ENCODE measurements at places on chromosomes 12 and 14.

DNA sequence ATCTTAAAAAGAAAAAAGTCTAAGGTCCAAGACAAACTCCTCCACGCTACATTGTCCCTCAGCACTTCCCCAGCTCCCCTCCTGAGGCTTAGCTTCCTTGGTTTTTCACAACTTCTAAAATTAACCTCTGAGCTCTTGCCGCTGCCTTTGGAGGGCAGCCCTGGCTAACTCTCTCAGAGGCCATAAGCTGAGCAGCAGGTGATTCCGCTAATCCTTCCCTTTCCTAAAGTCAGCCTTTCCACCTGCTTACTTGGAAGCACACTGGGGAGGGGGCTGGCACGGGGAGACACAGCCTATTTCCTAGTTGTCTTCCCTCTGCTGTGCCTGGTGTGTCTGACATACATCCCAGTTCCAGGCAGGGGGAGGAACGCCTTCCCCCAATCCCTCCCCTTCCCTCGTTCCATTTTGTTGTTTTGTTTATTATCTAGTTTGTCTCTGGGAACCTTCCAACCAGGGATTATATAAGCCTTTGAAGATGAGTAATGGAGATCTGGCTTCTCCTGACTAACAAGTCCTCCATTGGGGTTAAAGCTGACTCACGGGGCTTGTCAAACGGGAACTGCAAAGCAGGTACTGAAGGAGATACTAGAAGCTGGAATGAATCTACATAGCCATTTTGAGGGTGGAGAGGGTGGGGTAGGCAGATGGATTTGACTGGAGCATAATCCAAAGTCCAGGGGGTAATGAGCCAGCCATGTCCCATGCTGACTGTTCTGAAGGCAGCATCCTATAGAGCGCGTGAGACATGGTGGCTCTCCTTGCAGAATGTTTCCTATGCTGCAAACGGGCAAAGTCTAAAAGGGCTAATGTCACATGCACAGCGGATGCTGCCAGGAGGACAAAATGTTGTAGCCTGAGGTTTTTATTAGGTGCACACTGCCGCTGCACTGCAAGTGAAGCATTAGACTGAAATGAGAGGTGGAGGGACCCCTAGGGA, 230.8 kb downstream of the FOXN3 start:
- no peaks in the 10 kb centered on the region for H3K27me3 ChIP-seq
- no peak for DNase-seq
- peaks cover 19% of the 10 kb centered on the region for H3K4me1 ChIP-seq
- H3K27ac ChIP-seq, result peak overlapping the region; percentile 65

DNA sequence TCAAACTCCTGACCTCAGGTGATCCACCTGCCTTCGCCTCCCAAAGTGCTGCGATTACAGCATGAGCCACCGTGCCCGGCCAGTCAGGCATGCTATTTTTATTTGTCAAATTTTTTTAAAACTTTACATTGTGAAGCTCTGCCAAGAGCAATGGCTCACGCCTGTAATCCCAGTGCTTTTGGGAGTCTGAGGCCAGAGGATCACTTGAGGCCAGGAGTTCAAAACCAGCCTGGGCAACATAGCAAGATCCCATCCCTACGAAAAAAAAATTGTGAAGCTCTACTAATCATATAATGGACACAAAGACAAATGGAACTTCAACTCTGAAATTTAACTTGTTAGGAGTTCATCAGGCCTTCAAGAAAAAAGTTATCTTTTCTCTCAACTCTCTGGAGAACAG, 1.9 kb downstream of the R3HDM2 start:
- no peak for DNase-seq
- peaks cover 9% of the 10 kb centered on the region for H3K4me1 ChIP-seq
- H3K4me3 ChIP-seq, result no peak overlapping the region
- no peaks in the 10 kb centered on the region for H3K27me3 ChIP-seq
- H3K27ac ChIP-seq, result no peak overlapping the region

GRCh38 chr12:132835076-132836025, 6.7 kb upstream of the GOLGA3 start:
- no peaks in the 10 kb centered on the region for H3K36me3 ChIP-seq
- H3K27me3 ChIP-seq, result no peaks in the 10 kb centered on the region
- no peaks in the 10 kb centered on the region for H3K4me1 ChIP-seq
- H3K4me3 ChIP-seq, result no peak overlapping the region
- no peak for DNase-seq

GRCh38 chr12:22691319-22691718, 66.3 kb downstream of the ETNK1 start:
- no peak for DNase-seq
- H3K27ac ChIP-seq, result no peak overlapping the region
- H3K4me1 ChIP-seq, result no peaks in the 10 kb centered on the region
- no peaks in the 10 kb centered on the region for H3K27me3 ChIP-seq
- H3K36me3 ChIP-seq, result no peaks in the 10 kb centered on the region
- no peak overlapping the region for H3K4me3 ChIP-seq

DNA sequence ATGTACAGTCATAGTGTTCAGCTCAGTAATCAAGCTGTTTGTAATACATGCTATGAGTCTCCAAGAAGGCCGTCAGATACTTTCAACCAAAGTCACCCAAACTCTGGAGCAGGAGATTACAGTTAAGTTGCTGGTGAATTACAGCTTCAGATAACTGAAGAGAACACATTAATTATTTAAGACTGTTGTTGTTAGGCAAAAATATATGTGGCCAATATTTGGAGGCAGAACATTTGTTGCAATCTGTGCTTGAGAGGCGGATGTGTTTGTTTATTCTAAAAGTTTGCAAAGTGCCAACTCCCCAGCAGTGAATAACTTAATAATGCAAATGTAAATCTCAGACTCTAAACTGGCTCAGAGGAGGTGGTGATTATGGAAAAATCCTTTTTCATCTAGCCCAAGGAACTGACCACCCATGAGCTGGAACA, 300.7 kb upstream of the TBX3 start:
- no peak overlapping the region for H3K27ac ChIP-seq
- no peaks in the 10 kb centered on the region for H3K36me3 ChIP-seq
- peak; percentile 37 for DNase-seq

- peaks cover 7% of the 10 kb centered on the region for H3K4me1 ChIP-seq
- H3K4me3 ChIP-seq, result no peak overlapping the region
- DNase-seq, result no peak
- no peaks in the 10 kb centered on the region for H3K27me3 ChIP-seq
These were observed 3.9 kb upstream of the PPP1R12A start for GRCh38 chr12:79938843-79939242.

- no peak overlapping the region for H3K4me3 ChIP-seq
- no peaks in the 10 kb centered on the region for H3K36me3 ChIP-seq
- H3K4me1 ChIP-seq, result no peaks in the 10 kb centered on the region
- no peak overlapping the region for H3K27ac ChIP-seq
- H3K27me3 ChIP-seq, result peaks cover 8% of the 10 kb centered on the region
- no peak for DNase-seq
These were observed 46.0 kb downstream of the TSHR start for GRCh38 chr14:81001447-81001846.

- no peak overlapping the region for H3K27ac ChIP-seq
- H3K4me1 ChIP-seq, result no peaks in the 10 kb centered on the region
- no peak overlapping the region for H3K4me3 ChIP-seq
- H3K27me3 ChIP-seq, result no peaks in the 10 kb centered on the region
- no peak for DNase-seq
These were observed 96.3 kb downstream of the ST8SIA1 start for GRCh38 chr12:22238211-22238610.

DNA sequence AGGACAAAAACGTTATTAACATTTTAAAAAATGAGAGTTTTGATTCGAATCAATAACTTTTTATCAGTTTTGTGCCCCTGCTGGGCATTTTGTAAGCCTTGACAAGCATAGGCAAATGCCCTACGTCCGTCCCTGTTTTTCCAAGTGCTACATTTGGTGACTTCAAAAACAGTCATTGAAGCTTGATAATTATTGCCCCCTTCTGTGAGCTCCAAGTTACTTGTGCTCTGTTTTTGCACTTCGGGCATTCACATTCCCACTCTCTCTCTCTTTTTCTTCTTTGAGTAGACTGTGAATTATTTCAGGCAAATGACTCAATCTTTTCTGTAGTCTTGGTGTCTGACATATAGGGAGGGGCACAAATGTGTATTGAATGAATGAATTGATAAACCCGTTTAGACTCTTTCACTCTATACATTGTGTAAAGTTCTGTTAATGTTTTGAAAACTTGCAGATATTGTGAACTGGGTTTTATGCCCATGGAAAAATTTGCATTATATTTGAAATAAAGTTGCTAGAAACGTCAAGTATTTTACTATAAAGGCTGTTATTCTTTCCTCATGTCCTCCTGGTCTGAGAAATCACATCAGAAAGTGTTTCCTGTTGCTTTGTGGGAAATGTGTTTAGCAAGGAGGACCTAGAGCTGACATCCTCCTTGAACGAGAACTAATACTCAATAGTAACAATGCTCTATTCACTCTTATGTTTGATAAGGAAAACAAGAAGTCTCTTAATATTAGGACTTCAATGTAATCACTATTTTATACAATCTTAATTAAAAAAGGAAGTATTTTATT, 1.4 kb downstream of the APAF1 start:
- no peak overlapping the region for H3K27ac ChIP-seq
- H3K4me1 ChIP-seq, result peaks cover 8% of the 10 kb centered on the region
- no peaks in the 10 kb centered on the region for H3K27me3 ChIP-seq
- DNase-seq, result no peak

- no peak overlapping the region for H3K27ac ChIP-seq
- no peak for DNase-seq
- no peak overlapping the region for H3K4me3 ChIP-seq
- H3K4me1 ChIP-seq, result no peaks in the 10 kb centered on the region
These were observed 67.7 kb upstream of the NTF3 start for GRCh38 chr12:5364036-5364770.

- no peaks in the 10 kb centered on the region for H3K4me1 ChIP-seq
- H3K4me3 ChIP-seq, result no peak overlapping the region
- no peak overlapping the region for H3K27ac ChIP-seq
- no peaks in the 10 kb centered on the region for H3K27me3 ChIP-seq
- peaks cover 5% of the 10 kb centered on the region for H3K36me3 ChIP-seq
These were observed 37.6 kb downstream of the ATG14 start for GRCh38 chr14:55373784-55374705.

DNA sequence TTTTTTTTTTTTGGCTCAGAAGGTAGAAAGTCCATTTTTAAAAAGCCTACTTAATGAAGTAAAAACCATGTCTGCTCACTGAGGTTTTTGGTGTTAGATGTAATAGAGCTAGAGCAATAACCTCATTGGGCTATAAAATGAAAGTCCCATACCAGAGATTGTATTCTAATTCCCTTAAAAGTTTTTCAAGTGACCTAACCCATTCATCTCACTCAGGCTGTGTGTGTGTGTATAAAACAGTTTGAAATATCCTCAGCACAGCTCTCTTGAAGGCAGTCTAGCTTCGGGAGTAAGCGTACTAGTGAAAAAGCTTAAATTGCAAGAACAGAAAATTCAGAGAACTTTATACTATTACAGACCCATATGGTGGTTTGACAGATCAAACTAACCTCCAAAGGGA, 313.8 kb downstream of the CEP128 start:
- H3K36me3 ChIP-seq, result no peaks in the 10 kb centered on the region
- no peaks in the 10 kb centered on the region for H3K27me3 ChIP-seq
- no peak for DNase-seq
- no peaks in the 10 kb centered on the region for H3K4me1 ChIP-seq
- no peak overlapping the region for H3K4me3 ChIP-seq

DNA sequence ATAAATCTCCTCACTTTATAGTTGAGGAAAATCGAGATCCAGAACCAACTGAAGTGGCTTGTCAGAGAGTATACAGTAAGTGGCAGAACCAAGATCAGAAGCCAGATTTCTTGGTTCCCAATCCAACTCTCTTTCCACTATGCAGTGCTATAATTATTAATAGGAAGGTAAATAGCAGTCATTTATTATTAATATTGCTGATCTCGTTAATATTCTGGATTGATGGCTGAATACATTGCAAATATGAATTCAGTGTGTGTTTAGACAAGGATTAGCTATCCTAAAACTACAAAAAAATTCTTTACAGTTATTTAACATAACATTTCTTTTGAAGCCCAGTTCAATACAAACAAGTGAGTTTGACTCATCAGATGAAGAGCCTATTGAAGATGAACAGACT, 2.8 kb downstream of the CDKN3 start:
- H3K36me3 ChIP-seq, result no peaks in the 10 kb centered on the region
- no peak overlapping the region for H3K27ac ChIP-seq
- H3K27me3 ChIP-seq, result no peaks in the 10 kb centered on the region
- DNase-seq, result no peak
- H3K4me1 ChIP-seq, result no peaks in the 10 kb centered on the region

- no peak for DNase-seq
- H3K4me3 ChIP-seq, result no peak overlapping the region
- H3K27me3 ChIP-seq, result no peaks in the 10 kb centered on the region
- H3K36me3 ChIP-seq, result no peaks in the 10 kb centered on the region
These were observed 50.3 kb downstream of the BMAL2 start for GRCh38 chr12:27382924-27383323.

GRCh38 chr14:75333606-75334548, 55.2 kb downstream of the FOS start:
- H3K27ac ChIP-seq, result no peak overlapping the region
- no peaks in the 10 kb centered on the region for H3K27me3 ChIP-seq
- no peak overlapping the region for H3K4me3 ChIP-seq
- peaks cover 11% of the 10 kb centered on the region for H3K4me1 ChIP-seq

DNA sequence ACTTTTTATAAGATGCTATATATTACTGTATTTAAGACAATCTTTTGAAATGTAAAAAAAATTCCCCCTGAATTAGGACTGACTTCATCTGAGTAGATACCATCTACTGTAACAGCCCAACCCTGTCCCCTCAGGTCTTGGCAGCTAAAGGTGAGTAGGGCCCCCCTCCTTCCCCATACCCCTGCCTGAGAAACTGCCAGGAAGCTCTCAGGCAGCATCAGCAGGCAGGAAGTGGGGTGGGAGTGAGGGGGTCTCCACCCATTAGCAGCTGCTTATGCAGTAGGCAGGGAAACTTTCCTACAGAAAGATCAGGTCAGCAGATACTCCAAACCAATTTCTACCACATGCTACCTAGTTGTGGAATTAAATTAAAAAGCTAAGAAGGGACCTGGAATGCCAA, 62.5 kb downstream of the PAX9 start:
- H3K27ac ChIP-seq, result no peak overlapping the region
- no peaks in the 10 kb centered on the region for H3K27me3 ChIP-seq
- no peaks in the 10 kb centered on the region for H3K4me1 ChIP-seq
- DNase-seq, result no peak
- H3K36me3 ChIP-seq, result no peaks in the 10 kb centered on the region

GRCh38 chr12:70683976-70684375, 46.7 kb upstream of the PTPRB start:
- H3K27ac ChIP-seq, result no peak overlapping the region
- H3K27me3 ChIP-seq, result no peaks in the 10 kb centered on the region
- no peaks in the 10 kb centered on the region for H3K36me3 ChIP-seq
- no peak for DNase-seq
- H3K4me3 ChIP-seq, result no peak overlapping the region
- no peaks in the 10 kb centered on the region for H3K4me1 ChIP-seq

All from lung (tissue), 17 donors.